ENCODE measurements at places on chromosomes 11 and 22.

GRCh38 chr11:27293515-27294417 lies 69.2 kb downstream of the CCDC34 start:
- no peak for DNase-seq

GRCh38 chr11:134170919-134171281 lies 52.9 kb downstream of the NCAPD3 start:
- DNase-seq, result no peak

GRCh38 chr11:19524171-19524671 lies 188.4 kb upstream of the NAV2 start:
- no peak for DNase-seq

DNA sequence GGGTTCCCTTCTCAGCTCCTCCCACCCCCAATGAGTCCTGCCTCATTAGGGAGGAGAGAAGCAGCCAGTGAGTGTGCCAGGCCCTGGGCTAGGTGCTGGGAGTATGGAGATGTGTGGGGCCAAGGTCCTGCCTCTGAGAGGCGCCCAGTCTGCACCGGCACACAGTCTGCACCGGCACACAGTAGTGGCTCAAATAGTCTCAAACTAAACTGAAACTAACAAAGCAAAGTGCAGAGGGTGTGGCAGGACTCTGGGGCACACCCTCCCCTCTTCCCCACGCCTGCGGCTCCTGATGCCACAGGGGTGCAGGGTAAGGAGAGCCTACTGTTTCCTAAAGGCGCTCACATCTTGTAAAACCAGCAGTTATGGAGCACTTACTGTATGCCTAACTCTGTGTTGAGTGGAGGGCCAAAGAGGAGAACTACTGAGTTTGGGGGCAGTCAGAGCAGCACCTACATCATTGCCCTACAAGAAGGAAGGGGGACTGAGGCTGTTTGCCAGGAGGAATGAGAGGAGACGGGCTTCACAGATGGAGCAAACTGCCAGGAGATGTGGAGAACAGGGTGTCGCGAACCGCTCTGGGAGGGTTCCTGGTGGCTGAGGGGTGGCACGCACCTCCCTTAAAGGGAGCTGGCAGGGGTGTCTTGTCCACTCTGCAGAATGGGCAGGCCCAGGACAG lies 939 bp upstream of the SH3BP1 start:
- DNase-seq, result no peak

DNA sequence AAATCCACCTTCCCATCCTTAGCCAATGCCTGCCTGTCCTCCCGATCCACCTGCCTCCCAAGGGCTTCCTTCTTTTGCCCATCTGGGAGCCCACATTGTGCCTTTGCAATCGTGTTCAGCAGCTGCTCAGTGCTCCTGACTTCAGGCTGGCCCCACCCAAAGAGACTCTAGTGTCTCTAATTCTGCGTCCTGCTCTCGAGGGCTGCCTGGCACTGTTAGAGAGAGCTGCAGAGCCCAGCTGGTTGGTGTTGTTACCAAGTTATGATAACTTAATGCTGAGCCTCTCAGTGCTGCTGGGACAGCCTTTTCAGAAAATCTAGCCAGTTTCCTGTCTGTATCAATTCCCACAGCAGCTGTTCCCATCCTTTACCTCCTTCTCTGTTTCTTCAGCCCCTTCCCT lies 69.1 kb downstream of the MICAL2 start:
- no peak for DNase-seq

DNA sequence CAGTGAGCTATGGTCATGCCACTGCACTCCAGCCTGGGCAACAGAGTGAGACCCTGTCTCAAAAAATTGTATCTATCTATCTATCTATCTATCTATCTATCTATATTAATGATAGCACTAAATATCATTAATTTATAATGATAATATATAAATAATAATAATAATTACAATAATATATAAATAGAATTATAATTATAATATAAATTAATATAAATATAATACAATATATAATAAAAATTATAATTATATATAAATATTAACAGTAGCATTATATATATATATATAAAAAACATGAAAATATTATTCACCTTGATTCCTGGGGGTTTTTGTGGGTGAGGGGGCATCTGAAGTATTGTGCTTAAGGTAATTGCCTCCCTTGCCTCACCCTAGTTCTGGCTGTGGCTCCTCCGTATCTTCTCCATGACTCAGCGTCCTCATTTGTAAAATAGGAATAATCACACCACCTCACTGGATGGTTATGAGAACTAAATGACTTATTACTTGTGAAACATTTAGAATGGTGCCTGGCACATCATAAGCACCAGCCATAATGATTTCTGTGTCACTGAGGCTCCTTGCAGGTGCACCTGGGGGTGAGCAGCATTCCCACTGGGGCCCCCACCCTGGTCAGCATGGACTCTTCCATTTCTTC lies 18.8 kb downstream of the RASD2 start:
- DNase-seq, result no peak

DNA sequence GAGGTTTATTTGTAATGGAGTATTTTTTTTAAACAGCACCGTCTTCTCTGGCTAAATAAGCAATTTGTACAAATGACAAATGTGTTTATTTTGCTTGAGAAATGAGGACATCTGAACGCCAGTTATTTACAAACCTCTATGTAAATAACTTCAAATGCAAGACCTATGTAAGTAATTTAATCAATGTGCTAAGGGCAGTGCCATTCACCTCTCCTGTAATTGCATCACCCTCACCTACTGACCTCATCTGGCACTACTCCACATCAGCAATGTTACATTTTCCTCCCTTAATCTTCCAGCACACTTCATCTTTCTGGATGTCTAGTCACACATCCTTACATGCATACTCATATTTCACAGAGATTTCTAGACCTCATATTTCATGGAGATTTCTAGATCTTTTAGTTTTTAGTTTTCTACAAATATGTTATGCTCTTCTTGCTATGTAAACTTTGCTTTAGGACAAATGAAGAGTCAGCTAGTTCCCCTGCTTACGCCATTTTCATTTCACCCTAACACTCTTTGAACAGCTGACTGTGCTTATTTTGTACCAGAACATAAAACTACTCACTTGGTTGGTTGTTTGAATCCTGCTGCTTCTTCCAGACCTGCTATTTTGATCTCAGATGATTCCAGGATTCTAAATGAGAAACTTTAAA lies 238.6 kb downstream of the GRM5 start:
- DNase-seq, result no peak

- no peak for DNase-seq
Observed at GRCh38 chr11:69078508-69078907, 29.8 kb downstream of the TPCN2 start.

DNA sequence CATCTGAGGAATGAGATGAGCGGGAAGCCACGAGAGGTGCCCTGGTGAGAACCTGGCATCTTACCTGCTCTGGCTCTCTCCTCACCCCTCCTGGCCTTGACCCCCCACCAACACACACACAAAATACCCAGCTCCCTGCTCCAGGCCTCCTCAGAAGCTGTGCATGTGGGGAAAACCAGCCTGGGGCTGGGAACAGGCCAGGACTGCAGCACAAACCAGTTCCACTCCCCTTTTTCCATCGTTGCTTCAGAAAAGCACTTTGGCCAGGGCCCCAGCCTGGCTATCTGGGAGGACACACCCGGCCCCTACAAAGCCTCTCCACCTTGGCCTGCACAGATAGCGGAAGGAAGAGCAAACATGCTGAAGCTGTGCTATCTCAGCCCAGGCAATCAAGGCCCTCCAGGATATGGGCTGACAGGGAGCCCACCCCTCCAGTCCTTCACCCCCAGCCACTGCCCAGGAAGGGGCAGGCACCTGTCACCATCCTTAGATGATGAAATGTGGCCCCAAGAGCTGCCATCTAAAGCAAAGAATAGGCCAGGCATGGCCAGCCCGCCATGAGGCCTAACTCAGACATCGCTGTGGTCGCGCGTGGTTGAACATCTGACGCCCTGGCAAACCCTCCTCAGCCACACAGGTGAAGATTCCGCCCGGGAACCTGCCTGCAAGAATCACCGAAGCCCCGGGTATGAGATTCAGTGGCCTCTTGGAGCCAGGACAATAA lies 35.4 kb downstream of the PISD start:
- no peak for DNase-seq

- no peak for DNase-seq
Observed at GRCh38 chr11:3119141-3119821, 45.8 kb downstream of the OSBPL5 start.

- no peak for DNase-seq
Observed at GRCh38 chr11:35033011-35033410, 106.0 kb upstream of the CD44 start.

GRCh38 chr11:22774716-22775115 lies 54.9 kb downstream of the SVIP start:
- DNase-seq, result no peak

DNA sequence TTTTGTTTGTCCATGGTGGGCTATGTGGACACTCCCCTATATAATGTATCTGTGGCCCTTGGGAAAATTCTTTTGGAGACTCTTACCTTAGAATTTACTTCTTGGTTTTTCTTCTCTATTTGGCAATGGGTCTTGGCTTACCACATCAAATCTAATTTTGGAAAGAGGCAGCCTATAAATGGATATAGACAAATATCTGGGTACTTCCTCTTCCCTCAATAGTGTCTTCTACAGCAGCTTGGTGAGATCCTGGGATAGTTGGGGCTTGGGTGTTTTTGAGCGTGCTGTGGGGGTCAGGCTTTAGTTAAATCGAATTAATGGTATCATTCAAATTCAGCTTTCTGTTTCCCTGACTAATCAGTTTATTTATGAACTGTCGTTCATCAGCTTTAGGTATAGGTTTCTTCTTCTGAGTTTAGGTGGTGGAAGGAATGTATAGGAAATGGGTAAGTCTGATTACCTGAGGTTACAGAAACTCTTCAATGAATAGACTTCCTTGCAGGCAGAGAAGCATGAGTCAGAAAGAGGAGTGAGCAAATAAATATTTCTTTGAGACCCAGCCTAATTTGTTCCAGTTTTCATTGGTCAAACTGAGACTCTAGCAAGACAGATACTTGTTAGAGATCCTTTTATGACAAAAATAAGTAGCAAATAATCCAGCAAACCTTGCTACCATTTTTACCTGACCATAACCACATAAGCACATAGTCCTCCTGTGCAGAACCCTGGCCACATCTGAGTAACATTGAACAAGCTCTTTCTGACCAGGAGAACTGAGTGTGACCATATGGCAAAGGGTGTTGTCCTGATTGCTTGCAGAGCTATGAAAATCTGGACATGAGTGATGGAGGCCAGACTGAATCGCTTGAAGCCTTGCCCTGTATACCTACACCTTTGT lies 68.6 kb upstream of the SORL1-AS1 start:
- DNase-seq, result no peak

- no peak for DNase-seq
Observed at GRCh38 chr22:25085930-25086901, 113.4 kb upstream of the CRYBB3 start.

GRCh38 chr11:12087075-12088004 lies 23.1 kb upstream of the MICAL2 start:
- peak; percentile 42 for DNase-seq

DNA sequence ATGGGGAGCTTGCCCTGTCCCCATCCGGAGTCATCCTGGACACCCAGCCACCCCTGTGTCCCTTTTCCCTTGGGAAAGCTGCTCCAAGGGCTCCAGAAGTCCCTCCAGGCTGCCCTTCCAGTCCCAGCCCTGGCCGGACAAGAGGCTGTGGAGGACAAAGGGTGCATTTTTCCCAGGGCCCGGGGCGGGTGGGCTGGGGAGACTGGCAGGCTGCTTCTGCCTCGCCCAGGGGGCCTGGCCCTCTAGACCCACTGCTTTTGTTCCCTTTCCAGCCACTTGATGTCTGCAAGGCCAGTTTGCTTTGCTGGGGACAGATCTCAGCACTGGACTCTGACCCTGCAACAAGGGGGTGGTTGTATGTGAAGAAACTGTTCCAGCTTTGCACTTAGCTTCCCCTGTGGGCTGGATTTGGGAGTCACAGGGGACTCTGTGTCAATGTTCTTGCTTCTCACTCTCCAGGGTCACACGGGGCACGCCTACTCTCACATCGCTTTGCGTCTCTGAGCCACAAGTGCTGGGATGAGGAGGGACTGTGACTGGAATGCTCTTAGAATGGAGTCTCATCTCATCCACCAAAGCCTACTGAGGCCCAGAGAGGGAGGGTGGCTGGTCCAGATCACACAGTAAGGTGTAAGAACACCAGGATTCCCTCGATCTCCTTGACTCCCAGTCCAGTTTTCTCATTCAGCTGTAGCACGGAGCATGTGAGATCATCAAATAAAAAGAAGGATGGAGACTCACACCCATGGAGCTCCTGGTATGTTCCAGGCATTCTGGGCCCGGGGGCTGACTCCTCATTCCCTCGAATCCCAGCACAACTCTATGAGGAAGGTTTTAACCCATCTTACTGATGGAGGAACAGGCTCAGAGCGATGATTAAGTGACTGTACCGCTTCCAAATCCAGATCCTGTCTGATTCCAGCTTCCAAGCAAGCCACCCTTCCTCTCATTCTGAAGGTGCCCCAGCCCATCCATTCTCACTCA lies 59.9 kb downstream of the FBXO7 start:
- no peak for DNase-seq

- no peak for DNase-seq
Observed at GRCh38 chr22:39115977-39116621, 19.1 kb downstream of the APOBEC3H start.

DNA sequence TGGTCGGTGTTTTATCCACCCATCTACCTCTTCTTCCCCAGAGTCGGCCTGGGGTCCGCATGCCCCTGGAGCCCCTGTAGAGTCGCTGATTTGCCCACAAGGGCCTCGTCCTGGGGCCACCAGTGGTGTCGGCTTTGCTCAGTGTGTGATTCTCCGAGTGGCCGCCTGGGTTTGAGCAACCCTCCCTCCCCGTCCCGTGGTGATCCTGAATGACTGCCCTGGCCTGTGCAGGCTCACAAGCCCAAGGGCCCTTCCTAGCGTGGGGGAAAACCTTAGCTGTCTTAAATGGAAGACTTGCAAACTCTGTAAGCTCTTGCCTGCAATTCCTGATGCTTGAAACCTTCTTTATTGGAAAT lies 128.3 kb downstream of the OSBP2 start:
- no peak for DNase-seq

DNA sequence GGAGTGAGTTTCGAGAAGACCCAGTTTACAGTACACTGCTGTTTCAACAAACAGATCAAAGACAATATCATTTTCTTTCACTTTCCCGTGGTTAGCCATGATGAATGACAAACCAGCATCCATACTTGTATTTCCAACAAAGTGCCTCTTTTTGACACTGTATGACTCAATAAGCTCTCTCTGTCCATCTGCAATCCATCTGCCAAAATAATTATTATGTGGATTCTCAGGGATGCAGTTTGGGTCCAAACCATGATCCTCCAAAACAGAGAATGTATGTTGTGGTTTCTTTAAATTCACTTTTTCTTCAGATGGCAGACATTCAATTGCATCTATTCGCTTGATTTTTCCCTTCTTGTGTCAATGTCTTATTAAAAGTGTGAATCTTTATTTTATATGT lies 37.8 kb upstream of the RASD2 start:
- DNase-seq, result no peak

GRCh38 chr22:50445071-50445879 lies 29.6 kb downstream of the SBF1 start:
- DNase-seq, result peak; percentile 42

Measured in CD4-positive, alpha-beta T cell treated with Interleukin-15 for 1 hour (primary cell).